ENCODE measurements at places on chromosomes 1 and 21.

DNA sequence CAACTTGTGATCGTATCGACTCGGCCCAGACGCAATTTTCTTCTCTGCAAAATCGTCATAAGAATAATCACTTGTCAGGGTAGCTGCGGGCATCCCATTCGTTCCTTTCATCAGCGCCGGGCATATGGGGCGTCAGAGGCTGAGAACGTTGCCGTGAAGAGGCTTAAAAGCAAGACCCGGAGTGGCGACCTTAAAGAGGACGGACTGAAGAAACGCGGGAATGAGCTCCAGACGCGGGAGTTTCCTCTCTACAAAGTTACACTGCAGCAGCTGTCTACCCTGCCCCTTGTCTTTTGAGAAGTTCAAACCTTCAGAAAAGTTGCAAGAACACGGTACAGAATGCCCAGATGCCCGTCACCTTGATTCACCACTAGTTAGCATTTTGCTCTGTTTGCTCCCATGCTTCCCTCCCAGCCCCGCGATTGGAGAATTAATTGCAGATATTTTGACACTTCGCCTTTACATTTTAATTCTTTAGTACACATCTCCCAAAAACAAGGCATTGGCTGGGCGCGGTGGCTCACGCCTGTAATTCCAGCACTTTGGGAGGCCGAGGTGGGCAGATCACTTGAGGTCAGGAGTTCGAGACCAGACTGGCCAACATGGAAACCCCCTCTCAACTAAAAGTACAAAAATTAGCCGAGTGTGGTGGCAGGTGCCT lies 967 bp downstream of the CENPS start:
- DNase-seq = no peak

GRCh38 chr21:34974162-34974981 lies 74.7 kb downstream of the RUNX1 start:
- DNase-seq = no peak

GRCh38 chr1:30179942-30180543 lies 543.3 kb downstream of the MATN1 start:
- DNase-seq = no peak

DNA sequence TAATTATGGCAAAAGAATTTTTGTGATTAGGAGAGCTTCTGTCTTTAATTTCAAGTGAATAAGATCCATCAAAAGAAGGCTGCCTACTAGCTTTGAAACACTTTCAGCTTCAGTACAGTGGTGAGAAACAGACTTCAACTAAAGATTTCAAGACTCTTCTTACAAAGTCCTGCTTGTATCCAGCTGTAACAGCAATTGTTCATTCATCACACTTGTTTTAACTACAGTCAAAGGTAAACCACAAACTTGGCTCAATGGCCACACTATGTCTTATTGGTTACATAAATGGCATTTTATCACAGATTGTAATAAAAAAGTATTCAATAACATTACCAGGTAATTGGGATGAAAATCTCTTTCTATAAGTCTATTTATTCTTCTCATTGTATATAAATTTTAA lies 59.2 kb downstream of the WARS2 start:
- no peak for DNase-seq

DNA sequence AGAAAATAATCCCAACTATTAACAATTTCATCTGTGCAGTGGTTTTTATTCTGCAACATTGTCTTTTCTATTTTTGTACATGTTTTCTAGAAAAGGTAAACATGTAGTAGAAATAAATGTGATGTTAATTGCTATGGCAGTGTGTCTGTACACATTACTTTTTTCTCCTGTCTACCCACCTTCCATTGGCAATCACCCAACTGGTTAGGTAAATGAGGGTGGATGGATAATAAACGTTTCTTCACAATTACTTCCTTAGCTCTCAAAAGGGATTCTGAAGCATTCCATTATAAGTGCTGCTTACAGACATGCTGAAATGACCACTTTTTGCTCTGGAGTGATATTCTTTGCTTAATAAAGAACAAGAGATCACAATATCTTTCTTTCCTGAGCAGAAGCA lies 61.4 kb downstream of the MAGI3 start:
- DNase-seq = no peak

- DNase-seq = no peak
These were observed 227.4 kb downstream of the SDCCAG8 start for GRCh38 chr1:243483071-243483771.

- DNase-seq = no peak
These were observed 14.0 kb downstream of the SLC37A1 start for GRCh38 chr21:42527489-42528158.

GRCh38 chr1:222547944-222548671 lies at the start of gene HHIPL2:
Gene HHIPL2, minus strand, starts transcription at chr1:222548104. Its CDS starts 60 bp downstream, at chr1:222548044.
- DNase-seq = no peak

DNA sequence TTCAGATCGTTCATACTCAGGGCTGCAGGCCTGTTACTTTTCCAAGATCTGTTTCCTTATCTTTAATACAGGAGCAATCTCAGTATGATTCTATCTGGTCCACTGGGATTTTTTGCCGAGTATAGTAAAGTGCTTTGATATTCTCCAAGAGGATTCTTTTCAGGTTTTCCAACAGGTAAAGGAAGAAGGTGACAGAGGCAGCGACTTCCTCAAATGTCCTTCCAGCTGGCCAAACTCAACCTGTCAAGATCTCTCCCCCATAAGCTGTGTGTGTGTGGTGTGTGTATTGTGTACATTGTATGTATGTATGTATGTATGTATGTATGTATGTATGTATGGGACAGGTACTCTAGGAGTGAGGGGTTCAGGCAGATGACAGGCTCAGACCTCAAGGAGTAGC lies 1.1 kb downstream of the AKR1A1 start:
- no peak for DNase-seq

GRCh38 chr1:171140401-171140800 lies 44.7 kb upstream of the FMO2 start:
- no peak for DNase-seq

DNA sequence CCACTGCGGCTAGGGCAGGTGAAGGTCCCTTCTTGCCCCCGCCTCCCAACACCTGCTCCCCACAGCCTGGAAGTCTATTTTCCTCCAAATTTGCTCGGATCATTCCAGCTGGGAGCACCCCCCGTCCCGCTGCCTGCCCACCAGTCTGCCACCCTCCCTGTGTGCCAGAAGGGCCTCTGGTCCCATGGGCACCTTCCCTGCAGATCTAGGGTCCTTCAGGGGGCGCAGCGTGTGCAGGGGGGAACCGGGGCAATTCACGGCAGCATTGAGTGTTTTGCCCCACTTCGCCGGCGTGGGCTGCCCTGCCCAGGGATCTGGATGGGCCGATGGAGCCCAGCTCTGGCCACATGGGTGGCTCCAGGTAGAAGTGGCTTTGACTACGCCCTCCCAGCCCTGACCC lies 26.3 kb upstream of the PEX10 start:
- no peak for DNase-seq

DNA sequence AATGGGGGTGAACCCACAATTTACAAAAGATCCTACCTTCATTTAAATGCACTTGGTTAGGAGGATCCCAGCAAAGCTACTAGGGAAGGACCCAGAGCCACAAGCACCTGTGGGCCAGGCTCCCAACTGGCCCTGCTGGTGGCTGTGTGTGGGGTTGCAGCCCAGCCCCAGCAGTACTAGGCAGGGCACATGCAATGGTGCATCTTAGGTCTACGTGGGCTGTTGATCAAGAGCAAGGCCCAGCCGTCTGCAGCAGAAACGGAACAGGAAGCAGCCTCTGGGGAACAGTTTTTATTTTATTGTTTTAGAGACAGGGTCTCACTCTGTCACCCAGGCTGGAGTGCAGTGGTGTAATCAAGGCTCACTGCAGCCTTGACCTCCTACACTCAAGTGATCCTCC lies 134.1 kb upstream of the RAB4A start:
- no peak for DNase-seq

DNA sequence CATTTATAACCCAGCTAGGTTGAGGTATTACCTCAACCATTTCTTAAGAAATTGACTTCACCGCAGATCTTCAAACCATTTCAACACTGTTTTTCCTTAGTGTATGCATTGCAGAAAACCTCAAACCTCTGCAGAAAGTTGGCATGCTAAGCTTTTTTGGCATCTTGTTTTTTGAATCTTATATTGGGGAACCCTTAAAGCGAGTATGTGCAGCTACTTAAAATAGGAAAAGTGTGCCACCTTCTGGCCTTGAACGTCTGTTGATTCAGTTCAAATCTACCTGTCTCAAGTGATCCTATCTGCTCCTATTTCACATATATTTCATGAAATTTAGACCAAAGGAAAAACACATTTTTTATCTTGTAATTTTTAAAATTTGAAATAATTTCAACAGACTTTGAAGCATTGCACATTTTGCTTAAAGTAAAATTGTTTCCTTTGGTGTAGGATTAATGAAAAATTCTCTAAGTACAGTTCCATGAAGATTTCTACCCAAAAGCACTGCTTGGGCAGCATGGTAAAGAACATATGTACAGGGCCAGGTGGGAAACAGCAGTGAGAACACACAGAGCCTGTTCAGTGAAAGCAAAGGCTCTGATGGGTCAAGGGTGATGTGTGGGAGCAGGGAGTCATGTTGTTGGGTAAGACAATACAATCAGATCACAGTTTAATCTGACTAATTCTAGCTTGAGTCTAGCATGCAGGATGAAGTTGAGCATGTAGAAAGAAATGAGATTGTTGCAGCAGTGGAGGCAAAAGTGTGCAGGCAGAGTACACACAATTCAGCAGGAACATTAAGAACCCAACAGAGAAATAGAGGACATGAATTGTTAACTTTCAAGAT lies 17.2 kb downstream of the HENMT1 start:
- DNase-seq = peak; percentile 15

Measured in HCT116 (cell line).